ENCODE measurements at places on chromosomes 11 and 22.

- DNase-seq: no peak
These were observed 408.3 kb downstream of the ETS1 start for GRCh38 chr11:128179039-128179438.

- DNase-seq: peak; percentile 41
These were observed 33.7 kb downstream of the RNF121 start for GRCh38 chr11:71962428-71963038.

- DNase-seq: no peak
These were observed 4.2 kb downstream of the CELSR1 start for GRCh38 chr22:46533070-46533833.

- no peak for DNase-seq
These were observed 2.7 kb downstream of the ZBED4 start for GRCh38 chr22:49856343-49856742.

DNA sequence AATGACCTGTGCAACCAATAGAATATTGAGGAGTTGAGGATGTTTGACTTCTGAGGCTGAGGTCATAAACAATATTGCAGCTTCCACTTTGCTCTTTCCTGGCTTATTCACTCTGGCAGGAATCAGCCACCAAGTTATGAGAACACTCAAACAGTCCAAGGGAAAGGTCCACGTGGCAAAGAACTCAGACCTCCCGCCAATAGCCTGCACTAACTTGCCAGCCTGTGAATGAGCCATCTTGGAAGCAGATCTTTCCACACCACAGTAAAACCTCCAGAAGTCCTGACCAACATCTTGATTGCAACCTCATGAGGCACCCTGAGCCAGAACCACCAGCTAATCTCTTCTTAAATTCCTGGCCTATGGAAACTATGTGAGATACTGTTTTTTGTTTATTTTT lies 22.7 kb upstream of the PICALM start:
- DNase-seq: no peak

All from GM06990 (cell line).